K562 (cell line): ENCODE measurements at places on chromosomes 12 and 14.

DNA sequence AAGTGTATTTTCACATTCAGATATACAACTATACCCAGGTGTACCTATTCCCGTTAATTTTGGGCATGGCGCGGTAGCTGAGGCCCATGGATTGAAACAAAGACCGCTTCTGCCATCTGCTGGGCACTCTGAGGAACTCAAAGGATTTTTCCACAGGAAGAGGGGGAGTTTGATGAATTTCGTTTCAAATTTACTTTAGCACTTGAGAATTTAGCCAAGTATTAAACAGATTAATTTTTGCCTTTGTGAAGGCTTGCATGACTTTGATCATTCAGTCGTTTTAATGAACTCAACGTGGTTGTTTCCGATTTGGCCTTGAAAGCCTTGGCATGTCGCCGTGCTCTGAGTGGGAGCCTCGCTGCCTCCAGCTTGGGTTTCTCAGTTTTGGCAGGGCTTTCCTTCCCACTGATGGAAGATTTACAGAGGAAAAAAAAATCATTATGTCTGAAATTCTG is 153.2 kb upstream of the DDHD1 start:
- peak; percentile 30 for DNase-seq

- no peak for DNase-seq
Measured at GRCh38 chr12:24661657-24662096, 287.2 kb downstream of the BCAT1 start.

DNA sequence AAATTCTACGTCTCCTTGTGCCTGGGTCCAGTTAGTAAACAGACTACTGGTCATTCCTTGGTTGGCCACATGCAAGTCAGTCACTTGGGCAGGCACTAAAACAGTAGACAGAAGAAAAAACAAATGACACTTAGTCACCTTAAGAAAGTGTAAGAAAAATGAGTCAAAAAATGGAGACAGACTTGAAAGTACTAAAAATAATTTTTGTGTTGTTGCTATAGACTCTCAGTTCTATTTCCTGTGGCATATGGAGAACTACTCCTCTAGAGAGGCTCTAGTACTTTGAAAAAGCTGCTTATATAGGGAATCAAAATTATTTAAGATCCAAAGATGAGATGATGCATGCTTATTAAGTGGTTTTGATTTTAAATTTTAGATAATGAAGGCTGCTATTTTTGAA is 56.0 kb downstream of the PTPRB start:
- DNase-seq = no peak

DNA sequence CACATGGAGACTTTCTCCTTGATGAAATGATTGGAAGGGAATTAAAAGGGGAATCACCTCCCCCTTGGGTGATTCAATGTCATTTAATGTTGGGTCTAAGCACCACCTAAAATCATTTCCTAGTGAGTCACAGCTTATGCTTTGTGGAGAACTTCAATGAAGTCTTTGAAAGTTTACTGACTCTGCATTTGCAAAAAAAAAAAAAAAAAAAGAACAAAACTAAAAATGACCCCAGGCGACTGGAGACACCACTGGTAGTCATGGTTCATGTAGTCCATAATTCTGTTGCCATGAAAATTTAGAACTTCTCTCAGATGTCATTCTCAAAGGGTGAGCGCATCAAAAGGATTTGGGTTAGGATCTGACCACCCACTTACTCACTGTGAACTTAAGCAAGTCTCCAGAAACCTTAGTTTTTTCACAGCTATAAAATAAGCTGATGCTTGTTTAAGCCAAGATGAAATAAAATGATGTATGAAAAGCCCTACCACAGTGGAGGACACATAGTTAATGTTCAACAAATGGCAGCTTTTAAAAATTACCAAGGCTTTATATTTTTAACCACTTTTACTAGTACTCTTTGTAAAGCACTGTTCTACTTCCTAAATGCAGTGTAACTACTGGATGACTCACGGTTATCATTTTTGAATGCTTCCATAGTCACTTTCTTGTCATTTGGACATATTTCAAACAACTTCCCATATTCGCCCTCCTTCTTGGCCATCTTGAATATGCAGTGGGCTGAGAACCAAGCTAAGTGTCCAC is 18.1 kb upstream of the KSR2 start:
- DNase-seq = no peak

DNA sequence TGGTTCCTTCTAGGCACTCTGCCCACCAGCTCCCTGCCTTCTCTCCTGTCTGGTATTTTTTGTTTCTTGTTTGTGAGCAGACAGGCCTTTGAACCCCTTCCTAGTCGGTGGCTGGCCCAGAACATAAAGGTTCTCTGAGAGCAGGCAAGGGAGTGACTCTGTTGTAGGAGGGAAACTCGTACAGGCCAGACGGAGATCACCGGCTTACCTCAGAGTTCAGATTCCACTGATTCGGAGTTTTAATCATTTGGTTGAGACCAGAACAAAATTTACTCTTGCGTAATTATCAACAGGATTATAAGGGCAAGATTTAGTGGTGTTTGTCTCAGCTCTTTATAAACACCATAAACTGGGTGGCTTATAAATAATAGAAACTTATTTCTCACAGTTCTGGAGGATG is 128.3 kb downstream of the PLXNC1 start:
- DNase-seq = no peak

GRCh38 chr12:52156311-52156710 is 35.5 kb downstream of the KRT80 start:
- no peak for DNase-seq

- DNase-seq = no peak
Measured at GRCh38 chr12:129138776-129139175, 285.5 kb downstream of the GLT1D1 start.

- DNase-seq = no peak
Measured at GRCh38 chr14:69650948-69651369, 39.6 kb downstream of the SUSD6 start.

DNA sequence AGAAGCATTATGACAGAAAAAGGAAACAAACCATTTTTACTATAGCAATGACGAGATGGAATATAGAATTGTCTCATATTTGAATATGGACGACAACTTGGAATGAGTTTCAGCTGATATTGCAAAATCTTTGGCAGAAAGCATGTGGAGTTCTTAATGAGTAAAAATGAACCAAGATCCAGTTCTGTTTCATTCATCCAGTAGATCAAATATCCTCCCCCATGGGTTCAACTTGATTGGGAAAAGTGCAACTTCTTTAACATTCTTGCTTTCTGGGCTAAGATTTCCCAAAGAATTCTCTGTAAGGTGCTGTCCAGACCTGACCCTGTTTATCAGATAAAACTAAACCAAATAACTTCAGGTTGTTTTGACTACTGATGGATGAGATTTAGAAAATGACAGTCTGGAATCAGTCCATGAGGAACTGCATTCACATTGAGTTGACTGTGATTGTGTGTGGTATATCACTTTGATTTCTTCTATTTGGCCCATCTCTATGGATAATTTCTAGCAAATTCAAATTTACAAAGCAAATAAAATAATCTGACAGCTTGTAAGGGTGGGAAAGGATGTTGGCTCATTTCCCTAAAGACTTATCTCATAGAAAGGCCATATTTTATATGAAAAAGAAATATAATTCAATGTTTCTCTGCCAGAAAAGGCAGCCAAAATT is 267.4 kb downstream of the ADAMTS20 start:
- DNase-seq = no peak

GRCh38 chr14:85619851-85620250 is 89.9 kb downstream of the FLRT2 start:
- DNase-seq = no peak

GRCh38 chr14:78103271-78103670 is 66.9 kb upstream of the NRXN3 start:
- DNase-seq = no peak

DNA sequence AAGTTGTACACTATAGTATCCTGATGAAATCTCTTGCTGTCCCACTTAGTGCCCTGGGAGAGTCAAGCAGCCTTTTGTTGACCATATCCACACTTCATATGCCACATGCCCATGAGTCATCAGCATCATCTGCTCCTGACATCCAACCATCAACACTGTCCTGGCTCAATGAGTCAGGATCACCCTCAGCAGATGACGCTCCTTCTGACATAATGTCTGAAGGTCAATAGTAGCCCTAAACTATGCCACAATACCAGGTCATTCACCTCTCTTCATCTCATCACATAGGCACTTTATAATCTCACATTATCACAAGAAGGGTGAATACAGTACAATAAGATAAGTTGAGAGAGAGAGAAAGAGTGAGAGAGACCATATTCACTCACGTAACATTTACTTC is 369.0 kb upstream of the FAR2 start:
- no peak for DNase-seq

- no peak for DNase-seq
Measured at GRCh38 chr12:46663318-46663717, 162.5 kb downstream of the SLC38A4 start.

- no peak for DNase-seq
Measured at GRCh38 chr12:10466311-10466710, 13.1 kb upstream of the KLRC1 start.

DNA sequence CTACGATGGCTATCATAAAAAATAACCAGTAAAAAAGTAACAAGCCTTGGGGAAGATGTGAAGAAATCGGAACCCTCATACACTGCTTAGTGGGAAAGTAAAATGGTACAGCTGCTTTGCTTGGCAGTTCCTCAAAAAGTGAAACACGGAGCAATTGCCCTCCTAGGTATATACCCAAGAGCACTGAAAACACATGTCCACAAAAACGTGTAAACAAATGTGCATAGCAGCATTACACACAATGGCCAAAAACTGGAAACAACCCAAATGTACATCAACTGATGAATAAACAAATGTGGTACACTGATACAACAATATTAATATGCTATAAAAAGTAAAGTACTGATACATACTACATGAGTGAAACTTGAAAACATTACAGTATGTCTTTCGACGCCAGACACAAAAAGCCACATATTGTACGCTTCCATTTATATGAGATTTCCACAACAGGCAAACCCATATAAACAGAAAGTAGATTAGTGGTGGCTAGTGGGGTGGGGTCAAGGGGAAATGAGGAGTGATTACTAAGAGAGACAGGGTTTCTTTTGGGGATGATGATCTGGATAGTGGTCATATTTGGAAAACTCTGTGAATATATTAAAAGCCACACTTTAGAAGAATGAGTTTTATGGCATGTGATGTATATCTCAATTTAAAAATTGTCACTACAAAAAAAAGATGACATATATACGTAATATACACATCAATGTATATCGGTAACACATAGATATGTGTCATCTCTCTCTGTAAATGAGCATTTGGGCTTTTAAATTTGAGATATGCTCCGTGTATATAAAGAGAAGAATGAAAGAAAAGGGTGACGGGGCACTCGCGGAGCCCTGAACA is 996 bp downstream of the SLC41A2 start:
- no peak for DNase-seq

DNA sequence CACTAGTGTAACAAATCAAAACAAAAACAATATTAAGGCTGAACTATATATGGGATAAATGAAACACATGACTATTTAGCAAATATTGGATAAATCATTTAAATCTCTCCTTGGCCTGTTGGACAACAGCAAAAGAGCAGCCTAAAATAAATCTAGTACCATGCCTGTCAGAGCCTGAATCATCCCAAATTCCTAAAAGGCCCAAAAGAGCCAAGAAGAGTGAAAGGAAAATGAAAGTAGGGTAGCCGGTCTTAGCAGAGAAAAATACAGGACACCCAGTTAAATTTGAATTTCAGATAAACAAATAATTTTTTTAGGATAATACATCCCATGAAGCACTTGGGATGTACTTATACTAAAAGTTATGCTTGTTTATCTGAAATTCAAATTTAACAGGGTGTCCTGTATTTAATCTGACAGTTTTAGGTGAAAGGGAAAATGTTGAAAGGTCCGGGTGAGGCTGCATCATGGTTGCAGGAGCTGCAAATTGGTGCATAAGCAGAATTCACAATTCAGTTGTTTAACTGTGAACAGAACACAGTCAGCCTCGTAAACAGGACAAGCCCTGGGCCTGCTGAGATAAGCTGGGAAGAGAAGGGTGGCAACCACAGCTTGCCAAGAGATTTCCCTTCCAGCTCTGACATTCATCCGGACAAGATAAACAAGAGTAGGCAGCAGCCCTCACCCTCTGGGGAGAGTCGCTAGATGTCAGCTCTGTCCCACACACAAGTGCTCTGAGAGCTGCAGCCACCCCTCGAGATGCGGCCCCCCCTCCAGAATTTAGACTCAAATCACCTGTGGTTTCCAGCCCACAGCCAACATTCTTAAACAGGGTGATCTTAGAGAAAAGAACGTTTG is 30.3 kb downstream of the DMAC2L start:
- DNase-seq = peak; percentile 43

DNA sequence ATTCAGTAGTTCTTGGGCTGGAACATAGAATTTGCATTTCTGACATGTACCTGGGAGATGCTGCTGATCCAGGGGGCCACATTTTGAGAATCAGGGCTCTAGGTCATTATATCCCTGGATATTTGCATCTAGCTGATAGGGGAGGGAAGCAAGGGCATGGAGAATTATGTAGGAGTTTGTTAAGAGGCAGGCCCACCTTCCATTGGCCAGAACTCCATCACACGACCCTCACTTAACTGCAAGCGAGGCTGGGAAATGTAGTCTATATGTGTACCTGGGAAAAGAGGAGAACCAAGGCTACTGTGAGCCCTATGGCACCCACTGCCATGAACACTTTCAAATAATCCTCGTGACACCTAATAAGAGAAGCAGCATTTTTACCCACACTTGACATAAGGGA is 657.6 kb downstream of the MED13L start:
- no peak for DNase-seq

GRCh38 chr14:104422837-104423681 is 156.5 kb upstream of the C14orf180 start:
- no peak for DNase-seq

DNA sequence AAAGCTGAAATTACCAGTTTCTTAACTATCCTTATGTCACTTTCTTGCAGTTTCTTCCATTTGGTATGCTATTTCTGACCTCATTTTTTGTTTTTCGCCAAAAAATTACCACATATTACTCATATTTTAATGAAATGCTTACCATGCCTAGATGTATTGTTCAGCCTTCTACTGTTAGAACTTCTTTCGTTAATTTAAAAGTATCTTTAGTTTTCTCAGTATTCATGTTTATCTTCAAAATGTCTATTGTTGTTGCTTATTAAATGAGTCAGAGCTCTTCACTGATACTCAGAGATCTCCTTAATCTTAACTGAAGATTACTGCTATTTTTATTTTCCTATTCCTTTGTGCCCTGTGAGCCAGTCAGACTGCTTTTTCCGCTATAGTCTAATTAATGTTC is 20.5 kb downstream of the RAP1B start:
- no peak for DNase-seq

DNA sequence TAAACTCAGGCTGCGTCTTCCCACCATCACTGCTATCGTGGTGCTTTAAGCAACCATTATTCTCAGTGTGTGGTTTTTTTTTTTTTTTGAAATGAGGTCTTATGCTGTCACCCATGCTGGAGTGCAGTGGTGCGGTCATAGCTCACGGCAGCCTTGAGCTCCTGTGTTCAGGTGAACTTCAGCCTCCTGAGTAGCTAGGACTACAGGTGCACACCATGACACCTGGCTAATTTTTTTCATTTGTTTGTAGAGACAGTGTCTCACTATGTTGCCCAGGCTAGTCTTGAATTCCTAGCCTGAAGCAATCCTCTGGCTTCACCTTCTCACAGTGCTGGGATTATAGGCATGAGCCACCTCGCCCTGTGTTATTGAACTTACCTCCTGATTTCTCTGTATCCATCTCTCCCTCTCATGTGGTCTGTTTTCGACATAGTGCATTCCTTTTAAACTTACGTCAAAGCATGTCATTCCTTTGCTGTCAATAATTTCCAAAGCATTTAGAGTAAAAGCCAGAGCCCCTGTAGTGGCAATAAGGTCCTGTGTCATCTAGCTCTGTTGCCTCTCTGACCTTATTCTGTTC is 255.5 kb downstream of the SNAPC1 start:
- no peak for DNase-seq
